Uterus (tissue), 4 donors: ENCODE measurements at places on chromosomes 5 and 9.

DNA sequence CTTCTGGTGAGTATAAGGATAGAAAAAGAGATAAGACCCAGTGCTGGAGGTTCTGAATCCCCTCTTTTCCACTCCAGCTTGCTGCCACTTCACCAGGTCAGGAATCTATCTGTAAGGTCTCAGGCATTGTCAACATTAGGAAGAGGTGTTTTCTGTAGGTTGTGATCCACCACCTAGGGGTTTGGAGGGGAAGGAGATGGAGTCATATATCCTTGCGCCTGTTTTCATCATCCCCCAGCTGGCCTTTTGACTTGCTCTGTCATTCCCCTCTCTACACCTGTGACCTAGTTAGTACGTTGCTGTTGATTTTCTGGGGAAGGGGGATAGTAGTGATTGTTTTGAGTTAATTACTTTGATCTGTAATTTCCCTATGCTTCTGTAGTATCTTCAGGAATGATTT is 20.5 kb downstream of the SPINK5 start:
- no peak for DNase-seq

- no peak for DNase-seq
Observed at GRCh38 chr5:127423173-127423798, 94.2 kb upstream of the PRRC1 start.

DNA sequence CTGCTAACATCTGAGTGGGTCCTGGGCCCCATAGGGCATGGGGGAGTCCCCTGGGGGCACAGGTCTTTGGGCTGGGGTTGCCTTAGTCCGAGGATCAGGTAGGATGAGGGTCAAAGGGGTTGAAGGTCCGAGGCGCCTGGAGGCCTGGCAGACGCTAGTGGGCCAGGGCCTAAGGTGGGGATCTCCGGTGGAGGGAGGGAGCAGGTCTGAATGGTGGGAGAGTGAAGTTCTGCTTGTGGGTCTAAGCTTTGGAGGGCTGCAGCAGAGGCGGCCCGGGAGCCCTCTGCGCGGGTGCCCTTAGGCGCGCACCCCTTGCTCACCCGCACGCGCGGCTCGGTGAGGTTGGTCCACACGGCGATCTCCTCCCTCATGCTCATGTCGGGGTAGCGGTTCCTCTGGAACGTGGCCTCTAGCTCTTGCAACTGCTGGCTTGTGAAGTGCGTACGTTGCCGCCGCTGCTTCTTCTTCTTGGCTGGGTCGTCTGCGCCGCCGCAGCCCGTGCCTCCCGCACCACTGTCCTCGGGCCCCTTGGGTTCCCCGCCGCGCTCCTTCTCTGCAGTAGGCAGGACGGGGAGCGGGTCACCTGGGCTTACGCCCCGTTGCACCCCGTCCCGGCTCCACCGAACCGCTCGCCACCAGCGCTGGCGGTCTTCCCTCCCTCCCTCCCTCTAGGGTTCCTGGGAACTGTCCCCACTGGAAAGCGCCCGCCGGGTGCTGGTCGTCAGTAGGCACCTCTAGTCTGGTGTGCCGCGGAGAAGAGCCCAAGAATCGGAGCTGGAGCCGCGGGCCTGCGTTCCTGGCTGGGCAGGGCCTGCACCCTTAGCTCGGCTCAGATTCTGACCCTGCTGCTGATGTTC is 2.8 kb downstream of the PITX1 start:
- DNase-seq: no peak

GRCh38 chr5:90135779-90136378 is 273.7 kb downstream of the CETN3 start:
- DNase-seq: no peak

DNA sequence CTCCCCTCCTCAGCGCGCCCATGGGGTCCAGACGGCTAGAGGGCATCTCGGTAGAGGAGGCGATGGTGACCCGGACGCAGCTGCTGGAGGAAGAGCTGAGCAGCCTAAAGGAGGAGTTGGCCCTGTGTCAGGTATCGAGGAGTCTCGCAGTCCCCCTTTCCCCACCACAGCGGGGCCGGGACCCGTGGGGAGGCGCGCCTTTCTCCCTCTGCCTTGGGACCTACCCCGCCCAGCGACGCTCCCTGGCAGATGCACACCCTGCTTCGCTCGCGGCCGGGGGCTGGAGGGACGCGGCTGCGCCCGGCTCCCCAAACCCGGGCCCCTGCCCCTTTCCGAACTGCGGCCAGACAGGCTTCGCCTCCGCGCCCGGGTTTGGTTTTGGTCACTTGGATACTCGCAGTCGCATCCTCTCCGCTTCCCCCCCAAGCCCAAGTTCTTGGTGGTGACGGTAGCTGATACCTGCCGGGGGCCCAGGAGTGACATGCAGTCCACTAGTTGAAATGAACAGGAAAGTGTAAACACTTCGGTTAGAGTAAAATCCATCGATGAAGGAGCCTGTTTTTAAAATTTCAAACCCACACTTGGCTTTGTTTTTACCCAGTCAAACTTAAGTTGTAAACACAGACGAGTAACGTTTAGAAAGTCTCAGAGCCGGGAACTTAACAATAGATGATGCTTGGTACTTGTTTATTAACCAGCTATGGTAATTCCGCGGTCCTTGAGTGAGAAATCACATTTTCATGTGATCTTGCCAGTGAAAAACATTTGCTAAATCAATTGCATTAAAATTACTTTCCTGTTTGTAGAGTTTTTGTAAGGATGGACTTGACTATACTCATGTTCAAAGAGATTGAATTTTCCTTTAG is 688 bp downstream of the CNTLN start:
- DNase-seq: peak; percentile 60

DNA sequence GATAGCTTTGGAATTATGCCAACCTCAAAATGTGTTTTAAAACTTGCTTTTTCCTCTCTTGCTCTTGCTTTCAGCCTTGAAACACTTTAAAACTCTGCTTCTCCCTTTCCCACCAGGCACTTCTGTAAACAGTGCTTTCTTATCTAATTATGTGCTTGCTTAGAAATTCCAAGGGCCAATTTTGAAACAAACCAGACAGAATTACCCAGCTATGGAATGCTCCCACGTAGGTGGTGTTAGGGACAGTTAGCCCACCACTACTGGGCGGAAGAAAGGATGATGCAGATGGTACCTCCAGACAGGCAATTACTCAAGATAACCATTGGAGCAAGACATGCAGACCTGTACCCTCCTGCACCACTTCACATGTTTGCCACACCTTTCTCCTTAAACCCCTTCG is 523.0 kb upstream of the PTPRD start:
- no peak for DNase-seq

- no peak for DNase-seq
Observed at GRCh38 chr5:10946050-10946449, 185.0 kb upstream of the DAP start.

- no peak for DNase-seq
Observed at GRCh38 chr9:7238247-7238637, 480.5 kb downstream of the KDM4C start.

DNA sequence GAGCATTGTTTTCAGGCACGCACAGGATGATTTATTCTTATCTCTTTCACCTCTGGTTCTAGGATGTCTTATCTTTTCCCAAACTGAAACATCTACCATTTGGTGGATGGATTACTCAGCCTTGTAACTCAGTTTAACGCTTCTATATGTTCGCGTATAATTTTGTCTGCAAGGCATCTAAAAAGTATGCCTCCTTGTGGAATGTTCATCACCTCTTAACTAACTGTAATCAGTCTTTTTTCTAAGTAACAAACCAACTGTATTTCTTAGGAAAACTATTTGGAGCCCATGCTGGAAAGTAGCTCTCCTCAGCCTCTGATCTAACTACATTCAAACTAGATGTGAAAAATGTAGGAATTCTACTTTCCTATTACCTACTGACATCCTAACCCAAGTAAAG is 11.5 kb upstream of the F2RL2 start:
- no peak for DNase-seq

- DNase-seq: no peak
Observed at GRCh38 chr9:131605770-131606590, 60.7 kb downstream of the PRRT1B start.

DNA sequence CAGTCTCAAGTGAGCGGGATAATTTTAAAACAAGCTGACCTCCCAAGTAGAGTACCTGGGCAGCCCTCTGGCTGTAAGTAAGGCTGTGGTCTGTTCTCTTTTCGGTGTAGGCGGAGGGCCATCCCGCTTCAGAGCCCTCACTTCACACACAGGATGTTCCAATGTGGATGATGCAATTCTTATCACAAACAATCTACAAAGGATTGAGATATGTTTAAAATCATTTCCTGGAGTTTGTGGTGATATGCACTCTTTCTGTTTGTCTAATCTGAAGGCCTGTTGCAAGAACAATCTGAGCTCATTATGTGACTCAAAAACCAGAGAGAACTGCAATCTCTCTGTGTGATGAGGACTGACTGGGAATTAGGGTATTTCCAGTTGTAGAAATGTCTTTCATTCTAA is 42.5 kb downstream of the ITGA2 start:
- DNase-seq: no peak

DNA sequence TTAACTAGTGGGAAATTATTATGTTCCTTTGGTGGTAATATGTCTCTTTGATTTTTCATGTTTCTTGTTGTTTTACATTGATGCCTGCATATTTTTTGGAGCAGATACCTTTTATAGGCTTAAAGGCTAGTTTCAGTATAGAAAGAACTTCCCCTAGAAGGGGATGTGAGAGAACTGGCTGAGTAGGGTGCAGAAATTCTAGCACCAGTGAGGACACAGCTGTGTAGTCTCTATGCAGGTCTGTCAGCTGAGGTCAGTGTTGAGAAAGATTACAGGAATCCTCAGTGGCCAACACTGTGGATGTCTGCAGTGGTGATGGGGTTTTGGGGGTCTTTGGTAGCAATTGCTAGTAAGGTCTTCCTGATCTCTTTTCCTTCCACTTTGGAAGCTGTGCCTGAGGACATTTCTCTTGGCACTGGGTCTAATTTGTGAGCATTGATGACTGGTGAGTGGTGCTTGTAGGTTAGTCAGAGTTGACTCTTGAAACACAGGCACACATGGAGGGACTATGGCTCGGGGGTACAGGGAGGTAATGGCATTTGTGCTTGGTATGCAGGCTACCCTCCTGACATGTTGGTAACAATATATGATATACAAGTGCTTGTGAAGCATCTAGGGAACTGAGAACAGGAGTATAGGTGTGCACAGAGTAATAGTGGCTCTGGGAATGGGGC is 221.4 kb downstream of the SPATA31D1 start:
- DNase-seq: no peak

DNA sequence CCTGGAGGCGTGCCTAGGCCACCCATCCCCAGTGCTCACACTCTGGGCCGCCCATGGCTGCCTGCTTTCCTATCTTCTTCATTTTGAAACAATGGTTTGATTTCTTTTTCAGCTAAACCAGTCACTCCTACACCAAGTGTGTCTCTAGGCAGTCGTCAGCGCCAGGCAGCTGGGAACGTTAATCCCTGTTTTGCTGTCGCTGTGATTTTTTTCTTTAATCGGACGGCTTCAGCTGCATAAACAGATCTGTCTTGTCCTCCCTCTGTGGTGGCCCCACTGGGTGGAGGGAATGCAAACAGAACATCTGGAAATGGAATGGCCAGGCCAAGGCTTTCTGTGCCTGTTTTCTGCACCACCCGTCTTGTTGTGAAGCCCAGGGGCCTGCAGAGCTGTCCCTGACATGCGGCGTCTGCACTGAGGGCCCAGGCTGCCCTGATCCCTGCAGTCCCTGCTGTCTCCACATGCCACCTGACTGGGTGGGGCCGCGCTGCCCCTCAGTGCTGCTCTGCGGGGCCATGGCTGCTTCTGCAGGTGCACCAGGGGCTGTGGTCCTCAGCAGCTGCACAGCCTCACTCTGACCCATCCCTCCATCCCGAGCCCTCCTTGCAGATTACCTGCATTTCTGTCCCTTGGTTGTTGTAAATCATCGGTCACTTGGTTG is 51.5 kb downstream of the WNK2 start:
- no peak for DNase-seq

DNA sequence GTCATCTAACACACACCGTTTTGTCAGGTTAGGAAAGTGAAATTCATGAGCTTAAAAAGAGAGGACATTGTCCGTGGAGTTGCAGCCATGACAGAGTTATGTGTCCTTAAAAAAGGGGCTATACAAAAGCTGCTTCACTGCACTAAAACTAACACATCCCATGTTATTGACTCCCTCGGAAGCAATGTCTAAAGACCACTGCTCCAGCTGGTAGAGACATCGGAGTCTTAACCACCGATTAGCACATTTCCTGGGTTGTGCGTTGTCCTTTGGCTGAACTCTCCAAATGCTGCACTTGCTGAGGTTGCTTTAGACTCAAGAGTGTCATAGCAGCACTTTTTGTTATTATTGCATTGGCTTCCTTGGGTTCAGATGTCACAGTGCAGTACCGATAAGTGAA is 128.3 kb upstream of the C9orf72 start:
- DNase-seq: no peak

GRCh38 chr9:132001567-132001966 is 78.1 kb downstream of the MED27 start:
- no peak for DNase-seq

GRCh38 chr5:44568519-44568918 is 179.3 kb upstream of the FGF10 start:
- no peak for DNase-seq

DNA sequence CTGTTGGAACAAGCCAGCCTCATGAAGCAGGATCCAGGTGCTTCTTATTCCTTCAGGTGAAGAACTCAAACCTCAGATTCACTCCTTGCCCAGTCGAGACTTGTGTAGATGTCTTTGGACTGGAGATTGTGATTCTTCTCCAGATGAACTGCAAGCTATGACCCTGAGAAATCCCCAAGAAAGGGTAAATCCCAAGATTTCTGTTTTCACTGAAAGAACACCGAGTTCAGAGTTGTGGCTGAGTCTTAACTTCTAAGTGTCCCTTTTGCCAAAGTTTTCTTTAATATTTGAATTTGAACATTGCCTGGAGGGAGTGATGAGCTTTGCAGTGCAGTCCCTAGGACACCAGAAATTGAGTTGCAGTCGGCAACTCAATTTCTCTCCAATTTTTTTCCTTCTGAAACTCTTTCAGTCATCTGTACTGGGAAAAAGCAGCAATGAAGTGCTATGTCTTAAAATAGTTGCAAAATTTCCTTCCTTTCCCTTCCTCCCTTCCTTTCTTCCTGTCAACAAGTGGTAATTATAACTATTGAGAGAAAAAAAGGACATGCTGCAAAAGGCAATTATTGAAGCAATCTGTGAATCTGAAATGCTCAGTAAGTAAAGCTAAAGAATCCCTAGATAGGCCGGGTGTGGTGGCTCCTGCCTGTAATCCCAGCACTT is 56.1 kb downstream of the ANKRD55 start:
- DNase-seq: no peak

DNA sequence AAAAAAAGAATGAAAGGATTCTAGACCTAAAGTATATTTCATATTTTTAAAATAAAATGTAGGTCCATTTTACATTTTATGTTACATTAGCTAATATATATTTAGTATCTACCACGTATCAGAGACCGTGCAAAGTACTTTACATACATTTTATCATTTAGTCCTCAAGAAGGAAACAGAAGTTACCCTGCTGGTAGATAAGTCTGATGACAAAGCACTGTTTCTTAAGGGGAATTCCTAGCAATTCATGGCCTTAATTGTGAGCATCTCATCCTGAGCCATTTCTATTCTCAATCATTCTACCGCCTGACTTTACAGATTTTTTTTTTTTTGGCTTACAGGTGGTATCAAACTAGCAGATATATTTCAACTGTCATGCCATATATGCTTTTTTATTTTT is 367.7 kb downstream of the PRELID2 start:
- no peak for DNase-seq

- no peak for DNase-seq
Observed at GRCh38 chr5:146754621-146755020, 123.9 kb downstream of the PPP2R2B start.
